ENCODE measurements at places on chromosomes 11 and 22.

GRCh38 chr11:72704028-72704782 is 30.0 kb upstream of the PDE2A start:
- no peak for DNase-seq

DNA sequence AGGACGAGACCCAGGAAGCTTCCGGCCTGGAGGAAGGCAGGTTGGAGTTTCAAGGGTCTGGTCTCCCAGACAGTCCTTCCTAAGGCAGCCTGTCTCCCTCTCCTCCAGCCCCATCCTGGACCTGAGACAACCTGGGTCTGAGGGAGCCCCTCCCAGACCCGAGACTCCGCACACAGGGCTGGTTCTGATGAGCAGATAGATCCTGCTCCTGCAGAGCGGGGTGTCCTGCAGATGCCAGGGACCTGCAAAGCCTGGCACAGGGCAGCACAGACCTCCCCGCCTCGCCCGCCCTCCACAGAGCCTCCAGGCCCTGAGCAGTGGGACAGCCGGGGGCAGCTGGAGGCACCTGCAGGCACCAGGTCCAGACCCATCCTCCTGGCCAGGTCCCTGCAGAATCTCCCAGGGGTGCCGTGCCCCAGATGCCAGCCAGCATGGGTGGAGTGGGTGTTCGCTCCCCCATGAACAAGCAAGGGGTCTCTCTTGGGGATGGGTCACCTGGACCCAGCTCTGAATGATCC is 7.8 kb downstream of the PIM3 start:
- DNase-seq, result no peak

DNA sequence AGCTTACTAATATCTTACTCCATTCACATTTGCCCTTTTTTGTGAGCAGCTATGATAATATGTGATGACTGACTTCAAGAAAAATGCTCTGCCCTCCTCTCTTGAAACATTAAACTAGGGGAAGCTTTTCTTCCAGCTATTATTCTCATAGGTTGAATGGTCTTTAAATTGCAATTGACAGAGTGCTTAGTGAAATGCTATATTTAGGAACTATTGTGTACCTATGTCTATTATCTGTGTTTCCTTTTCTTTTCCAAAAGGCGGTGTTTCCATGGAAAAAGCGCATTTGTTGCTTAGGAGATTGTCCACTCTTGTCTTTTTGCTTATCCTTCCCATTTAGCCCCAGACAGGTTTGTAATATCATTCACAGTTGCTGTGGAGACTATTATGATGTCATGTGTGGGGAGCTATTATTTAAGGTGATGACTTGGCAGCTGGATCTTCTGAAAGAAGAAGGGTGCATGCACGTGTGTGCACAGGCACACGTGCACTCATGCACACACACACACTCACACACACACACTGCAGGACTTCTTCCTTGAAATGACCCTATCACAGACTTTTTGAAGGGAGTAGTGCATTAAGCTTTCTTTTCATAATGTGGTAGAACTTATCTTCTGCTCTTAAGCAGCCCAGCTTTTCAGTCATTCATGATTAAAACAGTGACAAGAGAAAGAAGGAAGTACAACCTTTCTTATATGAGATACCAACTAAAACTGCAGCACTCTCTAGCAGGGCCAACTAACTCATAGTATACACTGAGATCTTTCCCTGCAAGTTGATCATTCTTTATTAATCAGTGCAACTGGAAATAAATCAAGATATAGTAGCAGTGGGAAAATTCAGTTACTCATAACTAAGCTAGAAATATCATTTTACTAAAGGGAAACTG is 340.8 kb upstream of the MTNR1B start:
- peak; percentile 7 for DNase-seq

GRCh38 chr22:46977656-46978343 is 215.3 kb downstream of the TBC1D22A start:
- no peak for DNase-seq

DNA sequence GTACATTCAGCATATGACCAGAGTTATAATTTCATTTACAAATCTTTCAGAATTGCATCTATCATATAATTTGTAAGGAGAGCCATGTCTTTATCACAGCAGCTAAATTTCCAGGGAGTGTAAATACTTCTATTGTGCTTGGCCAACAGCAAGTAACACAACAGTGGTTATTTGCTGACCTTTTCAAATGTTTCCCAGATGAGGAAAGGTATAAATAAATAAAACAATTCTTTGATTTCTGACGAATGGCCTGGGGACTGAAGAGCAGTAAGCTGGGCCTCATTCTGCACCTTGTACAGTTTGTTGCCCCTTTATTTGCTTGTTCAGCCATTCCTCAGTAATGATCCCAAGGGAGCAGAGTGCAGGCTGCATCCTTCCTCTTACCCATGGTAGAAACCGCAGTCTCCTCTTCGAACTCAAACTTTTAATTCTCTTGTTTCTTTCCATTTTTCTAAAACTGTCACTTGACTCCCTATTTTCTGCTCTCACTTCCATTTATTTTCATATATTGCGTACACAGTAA is 132.8 kb downstream of the DDX10 start:
- no peak for DNase-seq

- no peak for DNase-seq
These were observed 140.7 kb downstream of the NXPE2 start for GRCh38 chr11:114819028-114819427.
